Left ventricle myocardium inferior (tissue), 1 donor: ENCODE measurements at places on chromosomes 1 and 21. TPM values are rescaled to one million over a fixed set of nuclear protein-coding genes. Genes with fewer than 3 reads are reported as not detected.

DNA sequence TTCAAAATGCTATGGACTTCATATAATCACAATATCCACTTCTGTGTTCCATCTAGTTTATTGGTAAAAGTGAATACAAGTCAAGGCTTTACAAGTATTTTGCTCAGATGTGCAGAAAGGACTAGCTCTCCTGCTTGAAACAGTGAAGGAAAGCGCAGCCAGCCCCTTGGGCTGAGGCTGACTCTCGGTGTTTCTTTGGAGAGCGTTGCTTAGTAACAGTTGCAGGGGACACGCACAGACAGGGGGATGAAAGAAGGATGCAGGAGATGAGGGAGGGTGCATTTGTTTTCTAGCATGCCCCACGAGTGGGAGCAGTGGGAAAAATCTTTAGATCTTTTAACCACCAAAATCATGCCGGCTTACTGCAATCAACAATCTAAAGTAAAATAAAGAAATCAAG lies 9.1 kb downstream of the PYCR2 start:
- H3K36me3 ChIP-seq, result peaks cover 14% of the 10 kb centered on the region
- no peak overlapping the region for H3K27ac ChIP-seq
- no peak for DNase-seq
- H3K4me1 ChIP-seq, result peaks cover 17% of the 10 kb centered on the region
- H3K4me3 ChIP-seq, result no peak overlapping the region

DNA sequence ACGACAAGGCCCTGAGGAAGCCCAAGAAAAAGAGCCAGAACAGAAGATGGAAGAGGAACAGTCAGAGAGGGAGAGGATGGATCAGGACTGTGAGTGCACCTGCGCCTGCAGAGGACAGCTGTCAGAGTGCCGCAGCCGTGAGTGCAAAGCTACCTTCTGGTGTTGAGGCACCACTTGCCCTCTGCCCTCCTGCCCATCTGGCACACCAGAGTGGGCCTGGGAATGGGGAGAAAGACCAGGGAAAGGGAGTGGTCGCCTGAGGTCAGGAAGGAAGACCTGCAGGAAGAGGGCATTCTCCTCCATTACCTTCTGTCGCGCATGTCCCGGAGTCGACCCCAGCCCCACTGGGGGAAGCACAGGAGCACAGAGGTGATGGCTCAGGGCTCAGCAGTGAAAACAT lies 26.2 kb downstream of the VASH2 start:
- H3K27ac ChIP-seq, result no peak overlapping the region
- no peak for DNase-seq
- H3K4me1 ChIP-seq, result peaks cover 23% of the 10 kb centered on the region

DNA sequence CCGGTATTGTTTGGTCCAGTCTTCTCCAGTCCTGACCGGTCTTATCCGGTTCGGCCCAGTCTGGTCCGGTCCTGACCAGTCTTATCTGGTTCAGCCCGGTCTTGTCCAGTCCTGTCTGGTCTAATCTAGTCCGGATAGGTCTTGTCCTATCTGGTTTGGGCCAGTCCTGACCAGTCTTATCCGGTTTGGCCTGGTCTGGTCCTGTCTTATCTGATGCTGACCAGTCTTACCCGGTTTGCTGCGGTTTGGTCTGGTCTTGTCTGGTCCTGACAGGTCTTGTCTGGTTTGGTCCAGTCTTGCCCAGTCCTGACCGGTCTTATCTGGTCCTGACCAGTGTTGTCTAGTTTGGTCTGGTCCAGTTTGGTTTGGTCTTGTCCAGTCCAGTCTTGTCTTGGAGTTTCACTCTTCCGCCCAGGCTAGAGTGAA lies 30.1 kb downstream of the DHX9 start:
- H3K4me3 ChIP-seq, result no peak overlapping the region
- DNase-seq, result no peak
- H3K36me3 ChIP-seq, result peaks cover 100% of the 10 kb centered on the region
- H3K27ac ChIP-seq, result no peak overlapping the region

Gene HRNR
- not detected for total RNA-seq

DNA sequence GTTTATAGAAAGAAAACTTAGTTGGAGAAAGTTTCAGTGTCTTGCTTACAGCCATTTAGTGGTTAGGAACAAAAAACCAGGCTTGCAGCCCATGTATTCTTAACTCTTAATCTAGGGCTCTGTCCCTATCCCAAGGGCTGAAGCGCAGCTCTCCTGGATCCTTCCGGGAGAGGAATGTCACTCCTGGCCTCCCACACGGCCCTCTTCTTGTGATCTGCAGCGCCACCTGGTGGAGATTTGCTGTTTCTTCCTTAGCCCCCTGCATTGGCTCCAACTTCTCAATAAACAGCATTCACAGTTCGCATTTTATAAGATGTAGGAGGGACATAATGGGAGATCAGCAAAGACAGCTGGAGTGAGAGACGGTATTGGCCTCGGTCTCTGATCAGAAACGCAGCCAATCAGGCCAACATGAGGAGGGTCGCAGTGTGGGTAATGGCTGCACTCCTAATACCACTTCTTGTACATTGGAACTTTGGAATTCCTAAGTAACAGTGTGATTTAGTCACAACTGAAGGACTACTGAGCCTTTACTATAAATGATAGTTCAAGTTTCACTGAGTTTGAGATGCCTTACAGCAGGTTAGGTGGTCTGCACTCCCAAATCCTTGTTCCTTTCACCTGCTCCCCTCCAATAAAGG lies 283.4 kb downstream of the ASTN1 start:
- H3K4me1 ChIP-seq, result no peaks in the 10 kb centered on the region
- no peaks in the 10 kb centered on the region for H3K36me3 ChIP-seq
- no peak overlapping the region for H3K27ac ChIP-seq
- H3K27me3 ChIP-seq, result no peaks in the 10 kb centered on the region
- H3K4me3 ChIP-seq, result no peak overlapping the region
- peak; percentile 61 for DNase-seq

DNA sequence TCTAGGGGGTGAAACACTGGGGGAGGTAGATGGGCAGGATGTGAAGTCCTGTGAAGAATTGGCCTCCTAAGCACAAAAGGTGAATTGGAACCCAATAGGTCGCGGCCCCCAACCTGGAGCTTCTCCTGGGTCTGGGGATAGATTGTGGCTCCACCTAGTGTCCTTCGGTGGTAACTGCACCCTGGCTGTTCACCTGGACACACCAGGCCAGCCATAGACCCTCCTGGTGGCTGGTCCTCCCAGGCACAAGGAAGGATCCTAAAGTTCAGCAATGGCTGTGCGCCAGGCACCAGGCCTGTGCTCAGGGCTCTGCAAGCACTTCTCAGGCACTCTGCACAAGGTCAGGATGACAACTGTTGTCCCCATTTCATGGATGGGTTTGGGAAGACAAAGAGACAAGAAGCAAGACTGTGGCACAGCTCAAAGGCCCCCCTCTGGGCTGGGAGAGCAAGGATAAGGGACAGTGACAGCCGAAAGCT lies 13.5 kb downstream of the ESPN start:
- H3K4me1 ChIP-seq, result peaks cover 8% of the 10 kb centered on the region
- peaks cover 59% of the 10 kb centered on the region for H3K27me3 ChIP-seq
- no peaks in the 10 kb centered on the region for H3K36me3 ChIP-seq
- no peak overlapping the region for H3K4me3 ChIP-seq
- H3K27ac ChIP-seq, result no peak overlapping the region

DNA sequence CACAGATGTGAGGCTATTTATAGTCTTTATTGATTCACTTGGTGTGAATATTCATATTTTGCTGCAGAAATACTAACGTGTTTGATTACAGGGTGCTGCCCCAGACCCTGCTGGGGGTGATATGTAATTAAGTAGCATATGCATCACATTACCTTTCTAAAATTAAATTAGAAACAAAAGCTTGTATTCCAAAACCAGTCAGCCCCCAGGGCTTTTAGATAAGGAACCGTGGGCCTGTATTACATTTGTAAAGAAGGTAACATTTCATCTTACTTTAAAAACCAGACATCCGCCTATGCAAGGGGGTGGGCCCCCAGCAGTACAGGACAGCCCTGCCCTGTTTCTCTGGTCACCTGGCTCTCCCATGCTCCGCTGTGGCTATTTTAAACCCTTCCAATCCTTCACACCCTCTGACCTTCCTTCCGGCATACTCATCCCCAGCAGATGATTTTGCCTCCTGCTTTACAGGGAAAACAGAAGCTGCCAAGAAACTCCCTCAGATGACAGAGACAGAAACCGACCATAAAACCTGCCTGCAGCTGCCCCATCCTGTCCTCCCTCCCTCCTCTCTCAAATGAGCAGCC lies 22.0 kb upstream of the KCNC4 start:
- peak overlapping the region; percentile 76 for H3K27ac ChIP-seq
- H3K36me3 ChIP-seq, result no peaks in the 10 kb centered on the region
- no peaks in the 10 kb centered on the region for H3K27me3 ChIP-seq
- no peak for DNase-seq
- peaks cover 57% of the 10 kb centered on the region for H3K4me1 ChIP-seq

- peak; percentile 68 for DNase-seq
- no peak overlapping the region for H3K4me3 ChIP-seq
- peaks cover 5% of the 10 kb centered on the region for H3K4me1 ChIP-seq
- no peaks in the 10 kb centered on the region for H3K27me3 ChIP-seq
- H3K36me3 ChIP-seq, result peaks cover 5% of the 10 kb centered on the region
- H3K27ac ChIP-seq, result peak overlapping the region; percentile 3
Measured at GRCh38 chr1:23727362-23727811, 15.9 kb upstream of the ELOA start.

DNA sequence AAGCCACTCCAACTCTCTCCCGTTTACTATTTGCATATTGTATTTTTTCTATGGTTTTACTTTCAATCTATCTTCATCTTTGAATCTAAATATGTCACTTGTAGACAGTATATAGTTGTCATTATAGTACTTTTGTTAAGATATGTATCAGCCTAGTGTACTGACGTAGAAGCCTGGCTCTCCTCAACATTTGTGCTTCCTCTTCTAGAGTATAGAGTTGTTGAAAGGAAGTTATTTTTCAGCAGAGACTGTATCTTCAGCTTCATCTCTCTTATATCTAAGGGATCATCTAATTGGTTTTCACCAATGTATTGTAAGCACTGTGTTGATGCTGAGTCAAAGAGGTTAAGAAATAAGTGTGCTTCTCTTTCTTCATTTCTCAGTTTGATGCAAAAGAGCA lies 192.8 kb downstream of the LMO4 start:
- H3K27ac ChIP-seq, result no peak overlapping the region
- no peak for DNase-seq
- H3K36me3 ChIP-seq, result no peaks in the 10 kb centered on the region
- H3K4me3 ChIP-seq, result no peak overlapping the region
- peaks cover 5% of the 10 kb centered on the region for H3K27me3 ChIP-seq

Gene MTF2
- total RNA-seq, result 5.6 TPM

- no peaks in the 10 kb centered on the region for H3K36me3 ChIP-seq
- no peak overlapping the region for H3K4me3 ChIP-seq
- H3K4me1 ChIP-seq, result peaks cover 13% of the 10 kb centered on the region
- no peak overlapping the region for H3K27ac ChIP-seq
- H3K27me3 ChIP-seq, result no peaks in the 10 kb centered on the region
Measured at GRCh38 chr1:201334325-201335173, 42.9 kb downstream of the TNNT2 start.

- DNase-seq, result no peak
- no peaks in the 10 kb centered on the region for H3K27me3 ChIP-seq
- H3K27ac ChIP-seq, result no peak overlapping the region
- H3K36me3 ChIP-seq, result no peaks in the 10 kb centered on the region
- peak overlapping the region; percentile 41 for H3K4me3 ChIP-seq
Measured at GRCh38 chr21:43811262-43812105, 22.1 kb downstream of the RRP1 start.

Gene LRRN2
- total RNA-seq, result 1.4 TPM

Gene ITGB2
- total RNA-seq, result 18.6 TPM

- no peak overlapping the region for H3K27ac ChIP-seq
- no peak overlapping the region for H3K4me3 ChIP-seq
- peaks cover 73% of the 10 kb centered on the region for H3K36me3 ChIP-seq
- H3K27me3 ChIP-seq, result no peaks in the 10 kb centered on the region
- H3K4me1 ChIP-seq, result no peaks in the 10 kb centered on the region
Measured at GRCh38 chr21:42560517-42561179, 47.0 kb downstream of the SLC37A1 start.

GRCh38 chr1:2973601-2974593 lies 47.4 kb upstream of the ACTRT2 start:
- H3K36me3 ChIP-seq, result no peaks in the 10 kb centered on the region
- H3K27ac ChIP-seq, result no peak overlapping the region
- peaks cover 48% of the 10 kb centered on the region for H3K27me3 ChIP-seq
- DNase-seq, result no peak

DNA sequence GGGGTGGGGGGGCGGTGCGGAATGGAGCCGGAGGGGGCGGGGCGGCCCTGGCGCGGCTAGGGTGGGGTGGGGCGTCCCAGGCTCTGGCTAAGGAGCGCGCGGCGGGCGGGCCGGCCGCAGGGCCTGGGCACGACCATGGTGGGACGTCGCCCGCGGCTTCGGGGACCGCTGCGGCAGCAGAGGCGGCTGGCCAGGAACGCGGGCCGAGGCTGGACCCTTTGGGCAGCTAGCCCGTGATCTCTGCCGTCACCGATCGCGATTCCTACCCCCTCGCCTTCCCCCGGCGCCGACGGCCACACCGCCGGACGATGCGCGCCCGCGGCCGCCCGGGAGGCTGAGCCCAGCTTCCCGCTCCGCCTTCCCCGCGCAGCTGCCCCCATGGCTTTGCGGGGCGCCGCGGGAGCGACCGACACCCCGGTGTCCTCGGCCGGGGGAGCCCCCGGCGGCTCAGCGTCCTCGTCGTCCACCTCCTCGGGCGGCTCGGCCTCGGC lies at the start of gene MAP3K21:
TSS of gene MAP3K21 (plus strand) at position 74 of the 491 bp plus-strand sequence. CDS start at position 379, 305 bp downstream.
- H3K36me3 ChIP-seq, result no peaks in the 10 kb centered on the region
- H3K27me3 ChIP-seq, result peaks cover 49% of the 10 kb centered on the region
- peaks cover 20% of the 10 kb centered on the region for H3K4me1 ChIP-seq
- no peak for DNase-seq

DNA sequence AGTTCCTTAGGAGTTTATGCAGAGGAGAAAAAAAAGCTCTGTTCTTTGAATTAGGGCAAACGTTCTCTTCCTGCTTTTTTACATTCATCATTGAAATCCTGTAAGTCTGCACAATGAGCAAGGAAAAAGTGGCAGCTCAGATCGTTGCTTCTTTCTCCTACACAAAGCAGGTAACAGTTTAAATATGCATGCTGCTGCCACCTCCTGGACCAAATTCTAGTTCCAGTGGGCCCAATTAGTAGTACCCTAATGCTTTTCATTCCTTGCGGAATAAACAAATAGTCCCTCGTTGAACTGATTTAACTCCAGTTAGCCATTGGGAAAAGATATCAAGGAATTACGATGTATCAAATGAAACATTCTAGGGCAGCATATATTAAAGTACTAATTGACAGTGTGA lies 20.1 kb downstream of the YTHDF2 start:
- DNase-seq, result no peak
- no peak overlapping the region for H3K4me3 ChIP-seq
- H3K36me3 ChIP-seq, result peaks cover 12% of the 10 kb centered on the region
- H3K27me3 ChIP-seq, result no peaks in the 10 kb centered on the region
